ENCODE measurements at places on chromosomes 7 and 10. TPM values are rescaled to one million over a fixed set of nuclear protein-coding genes. Genes with fewer than 3 reads are reported as not detected.

UCMA gene
- not detected for total RNA-seq

PARD3 gene
- 20.6 TPM for total RNA-seq

LEP gene
- total RNA-seq = not detected

PRLHR gene
- 4.1 TPM for total RNA-seq

SFR1 gene
- 20.1 TPM for total RNA-seq

MKRN1 gene
- total RNA-seq = 89.2 TPM

DNA sequence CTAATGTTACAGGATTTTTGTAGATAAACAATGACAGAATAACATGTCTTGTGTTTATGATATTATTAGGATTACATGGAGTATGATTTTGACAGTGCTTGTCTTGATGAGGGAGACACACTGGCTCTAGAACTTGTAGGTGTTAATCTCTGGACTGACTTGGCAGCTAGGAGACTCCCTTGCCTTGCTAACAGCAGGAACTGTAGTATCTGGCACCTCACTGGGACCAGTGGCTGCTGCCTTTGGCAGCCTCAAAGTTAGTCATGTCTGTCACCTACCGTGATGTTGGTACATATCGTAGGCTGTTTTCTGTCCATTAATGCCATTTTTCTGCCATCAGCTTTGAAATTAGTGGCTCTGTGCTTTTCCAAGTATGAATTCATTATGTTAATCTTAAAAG, 261.5 kb downstream of the CDK14 start:
- no peak for DNase-seq
